ENCODE measurements at places on chromosomes 5 and 9.

GRCh38 chr5:38393636-38394035 is 135.3 kb downstream of the EGFLAM start:
- no peak for DNase-seq

DNA sequence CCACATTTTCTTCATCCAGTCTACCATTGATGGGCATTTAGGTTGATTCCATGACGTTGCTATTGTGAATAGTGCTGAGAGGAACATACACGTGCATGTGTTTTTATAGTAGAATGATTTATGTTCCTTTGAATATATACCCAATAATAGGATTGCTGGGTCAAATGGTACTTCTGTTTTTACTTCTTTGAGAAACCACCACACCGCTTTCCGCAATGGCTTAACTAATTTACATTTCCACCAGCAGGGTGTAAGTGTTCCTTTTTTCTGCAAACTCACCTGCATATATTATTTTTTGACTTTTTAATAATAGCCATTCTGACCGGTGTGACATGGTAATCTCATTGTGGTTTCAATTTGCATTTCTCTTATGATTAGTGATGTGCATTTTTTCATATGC is 82.2 kb upstream of the RFX3 start:
- DNase-seq, result no peak

DNA sequence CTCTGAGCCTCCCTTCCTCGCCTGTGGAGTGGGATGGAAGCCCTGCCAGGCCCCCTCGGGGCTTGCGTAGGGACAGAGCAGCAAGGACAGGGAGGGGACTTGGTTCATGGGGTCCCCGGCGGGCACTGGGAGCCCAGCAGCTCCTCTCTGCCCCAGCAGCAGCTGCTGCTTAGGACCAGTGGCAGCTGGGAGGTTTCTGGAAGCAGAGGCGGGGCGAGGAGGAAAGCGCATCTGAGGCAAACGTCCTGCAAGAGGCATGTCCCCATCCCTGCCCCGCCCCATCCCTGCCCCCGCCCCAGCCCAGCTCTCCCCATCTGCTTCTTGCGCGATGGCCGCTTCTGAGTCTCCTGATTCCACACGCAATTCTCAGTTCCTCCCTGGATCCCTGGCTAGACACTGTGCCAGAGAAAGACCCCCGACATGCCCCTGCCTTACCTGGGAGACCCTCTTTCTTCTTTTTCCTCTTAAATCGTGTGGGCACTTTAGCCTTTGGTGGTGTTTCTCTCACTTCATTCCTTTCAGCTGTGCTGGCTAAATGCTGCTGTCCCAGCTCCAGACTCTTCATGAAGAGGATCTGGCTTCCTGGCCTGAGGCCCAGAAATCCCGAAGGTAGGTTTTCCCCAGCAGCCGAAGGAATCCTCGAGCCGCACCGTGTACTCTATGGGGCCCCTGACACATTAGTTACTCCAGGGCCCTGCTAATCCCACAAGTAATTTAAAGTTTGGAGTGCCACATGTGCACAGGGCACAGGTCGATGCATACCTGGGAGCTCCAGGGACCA is 4.4 kb upstream of the OR2S2 start:
- no peak for DNase-seq

GRCh38 chr5:119373449-119373858 is 17.6 kb downstream of the TNFAIP8 start:
- no peak for DNase-seq

DNA sequence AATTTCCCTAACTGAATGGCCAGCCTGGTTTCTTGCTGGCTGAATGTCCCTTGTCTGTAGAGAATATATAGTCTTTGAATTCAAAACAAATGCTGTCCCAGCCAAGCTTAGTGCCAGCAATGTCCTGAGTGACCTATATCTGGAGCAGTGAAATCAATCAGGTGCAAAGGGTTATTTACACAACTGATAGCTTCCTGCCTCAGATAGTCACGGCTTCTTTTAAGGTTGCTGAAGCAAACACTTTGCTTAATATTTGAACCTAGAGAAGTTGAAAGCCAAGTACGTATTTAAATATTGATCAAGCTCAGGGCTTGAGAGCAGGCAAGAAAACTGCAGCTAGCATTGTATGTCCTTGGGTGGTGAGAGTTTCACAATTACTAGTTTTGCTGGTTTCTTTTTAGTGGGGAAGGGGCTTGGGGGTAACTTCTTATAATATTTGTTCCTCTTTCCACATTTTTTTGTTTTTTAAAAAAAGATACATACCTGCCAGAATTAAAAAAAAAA is 2.0 kb upstream of the ARHGEF28 start:
- DNase-seq, result no peak

DNA sequence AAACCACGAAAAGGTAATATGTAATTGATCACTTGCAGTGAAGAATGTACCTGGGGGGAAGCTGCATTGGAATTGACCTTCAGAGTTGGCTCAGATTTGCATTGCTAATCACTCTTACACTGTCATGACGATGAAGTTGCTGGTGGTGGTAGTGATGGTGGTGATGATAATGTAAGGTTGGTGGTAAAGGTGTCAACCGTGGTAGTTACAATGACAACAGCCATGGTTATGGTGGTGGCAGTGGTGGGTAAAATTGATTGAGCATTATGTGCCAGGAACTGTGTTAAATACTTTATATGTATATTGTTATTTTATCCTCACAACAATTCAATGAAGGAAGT is 282.4 kb downstream of the NR3C1 start:
- no peak for DNase-seq

- DNase-seq, result no peak
Observed at GRCh38 chr9:85027870-85028269, 358.3 kb downstream of the NTRK2 start.

DNA sequence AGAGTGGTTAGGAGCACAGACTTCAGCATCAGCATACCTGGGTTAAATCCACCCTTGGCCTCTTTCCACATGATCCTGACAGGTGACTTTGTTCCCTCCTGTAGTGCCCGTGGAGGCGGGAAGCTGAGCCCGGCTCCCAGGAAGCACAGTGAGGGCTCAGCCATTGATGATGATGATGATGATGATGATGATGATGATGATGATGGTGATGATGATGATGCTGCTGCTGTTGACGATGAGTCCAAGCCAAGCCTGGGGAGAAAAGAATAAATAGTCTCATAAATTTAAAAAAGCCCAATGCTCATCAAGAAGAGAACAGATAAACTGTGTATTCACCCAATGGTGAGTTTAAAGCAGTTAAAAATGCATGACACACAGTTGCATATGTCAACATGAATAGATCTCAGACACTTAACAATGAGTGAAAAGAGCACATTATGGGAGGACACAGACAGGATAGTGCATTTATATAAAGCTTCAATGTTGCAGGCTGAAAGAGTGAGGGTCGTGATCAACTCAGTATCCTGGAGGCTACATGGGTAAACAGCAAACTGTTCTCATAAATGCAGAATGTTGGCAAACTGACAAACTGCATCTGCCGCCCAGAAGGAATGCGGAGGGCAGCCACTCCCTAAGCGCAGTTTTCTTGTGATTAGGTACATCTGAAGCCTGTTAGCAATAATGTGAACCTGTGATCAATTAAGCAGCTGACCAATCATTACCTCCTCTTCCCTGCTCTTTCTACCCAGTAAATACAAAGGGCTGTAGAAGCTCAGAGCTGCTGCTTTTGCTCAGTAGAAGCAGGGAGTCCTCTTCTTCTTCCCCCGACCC is 11.7 kb upstream of the CFAP157 start:
- DNase-seq, result no peak

GRCh38 chr9:91474656-91475055 is 51.0 kb upstream of the NFIL3 start:
- no peak for DNase-seq

DNA sequence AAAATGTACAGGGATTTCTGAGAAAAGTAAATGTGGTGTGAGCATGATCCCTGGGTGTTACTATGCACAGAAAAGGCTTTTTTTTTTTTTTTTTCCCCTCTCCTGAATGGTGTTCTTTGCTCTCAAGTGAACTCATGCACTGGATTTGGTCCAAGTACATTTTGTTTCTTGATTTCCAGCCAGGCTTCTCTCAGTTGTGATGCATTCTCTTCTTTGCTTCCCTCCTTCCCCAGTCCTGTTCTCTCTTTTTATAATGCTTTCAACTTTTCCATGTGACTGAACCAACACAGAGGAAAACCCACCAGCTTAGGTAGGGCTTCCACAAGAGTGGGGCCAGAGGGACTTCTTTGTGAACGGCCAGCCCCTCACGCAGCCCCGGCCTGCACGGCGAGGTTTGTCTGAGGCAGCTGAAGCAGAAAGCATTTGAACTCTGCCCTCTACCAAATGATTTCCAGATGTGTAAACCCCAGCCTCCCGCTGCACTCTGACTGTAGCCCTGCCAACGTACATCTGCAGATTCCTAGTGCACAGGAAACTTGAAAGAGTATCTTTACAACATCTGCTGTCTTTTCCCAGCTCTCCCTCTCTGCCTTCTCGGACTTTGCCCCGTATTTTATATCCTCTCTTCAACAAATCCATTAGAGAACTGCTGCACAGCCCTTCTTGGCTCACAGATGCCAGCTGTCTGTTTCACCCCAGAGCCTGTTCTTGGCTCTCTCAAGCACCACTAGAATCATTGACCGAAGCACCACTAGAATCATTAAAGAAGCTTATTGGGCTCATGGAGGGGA is 71.8 kb upstream of the CD180 start:
- DNase-seq, result no peak

GRCh38 chr5:119083679-119084078 is 12.8 kb downstream of the DMXL1 start:
- DNase-seq, result no peak

GRCh38 chr9:134496413-134497282 is 145.0 kb upstream of the COL5A1 start:
- no peak for DNase-seq

DNA sequence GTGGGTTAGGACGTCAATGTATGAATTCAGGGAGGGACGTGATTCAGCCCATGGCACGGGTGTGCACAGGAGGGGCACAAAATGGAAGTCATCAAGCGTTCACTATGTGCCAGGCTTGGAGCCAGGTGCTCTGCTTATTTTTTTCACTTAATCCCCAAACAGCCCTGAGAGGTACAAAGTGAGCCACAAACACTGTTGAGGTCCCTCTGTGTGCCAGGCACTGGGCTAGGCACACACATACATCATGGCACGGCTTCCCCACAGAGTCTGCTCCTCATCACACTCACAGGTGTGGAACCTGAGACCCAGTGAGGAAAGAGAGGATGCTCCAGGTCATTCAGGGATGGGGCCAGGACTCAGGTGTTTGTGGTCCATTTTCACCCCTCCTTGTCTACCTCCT is 68.1 kb downstream of the GALNT12 start:
- no peak for DNase-seq

DNA sequence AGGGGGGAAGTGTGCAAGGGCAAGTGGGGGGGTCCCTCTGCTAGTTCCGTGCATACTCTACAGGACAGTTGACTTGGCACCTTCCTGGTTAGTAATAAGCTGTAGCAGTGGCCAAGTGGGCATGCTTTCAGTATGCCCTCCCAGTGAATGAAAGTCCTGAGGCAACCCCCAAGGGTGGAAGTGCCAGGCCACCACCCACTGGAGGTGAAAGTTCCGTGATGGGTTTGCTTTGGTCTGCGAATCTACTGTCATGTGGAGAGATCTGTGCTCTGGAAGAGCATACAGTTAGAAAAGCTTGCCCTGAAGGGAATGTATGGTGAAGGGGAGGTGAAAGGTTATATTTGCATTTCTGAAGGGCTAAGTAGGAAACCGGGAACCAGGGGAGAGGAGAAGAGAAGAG is 10.3 kb downstream of the FXN start:
- no peak for DNase-seq

DNA sequence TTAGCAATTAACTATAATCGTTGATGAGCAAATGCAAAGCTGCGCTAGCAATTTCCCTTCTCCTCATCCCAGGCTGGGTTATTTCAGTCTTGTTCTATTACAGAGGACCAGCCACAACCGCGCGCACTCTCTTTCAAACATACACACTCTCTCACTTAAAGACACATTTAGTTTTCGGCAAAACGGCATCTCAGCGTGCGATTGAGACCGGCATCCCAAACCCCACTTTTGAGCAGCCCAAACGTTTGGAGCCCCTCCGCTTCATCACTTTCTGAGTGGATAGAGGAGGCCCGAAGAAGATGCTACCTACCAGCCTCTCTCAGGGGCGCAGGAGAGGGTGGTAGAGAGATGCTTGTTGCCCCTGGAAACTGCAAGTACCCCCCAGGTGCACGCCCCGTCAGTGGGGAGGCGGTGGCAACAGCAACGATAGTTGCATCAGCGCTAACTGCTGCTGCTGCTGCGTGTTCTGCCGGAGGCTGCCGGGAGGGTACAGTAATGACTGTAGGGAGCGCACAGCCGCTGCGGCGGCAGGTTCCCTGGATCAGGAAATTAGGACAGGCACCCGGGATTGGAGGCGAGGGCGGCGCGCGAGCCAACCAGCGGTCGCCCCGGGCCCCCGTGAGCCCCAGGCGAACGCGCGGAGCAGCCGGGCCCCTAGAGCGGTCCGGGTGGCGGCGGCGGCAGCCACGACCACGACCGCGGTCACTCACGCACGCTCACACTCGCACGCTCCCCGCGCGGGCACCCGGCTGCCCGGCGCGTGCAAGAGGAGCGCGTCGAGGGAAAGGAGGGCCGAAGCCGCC is 467 bp upstream of the VLDLR start:
- peak; percentile 45 for DNase-seq

DNA sequence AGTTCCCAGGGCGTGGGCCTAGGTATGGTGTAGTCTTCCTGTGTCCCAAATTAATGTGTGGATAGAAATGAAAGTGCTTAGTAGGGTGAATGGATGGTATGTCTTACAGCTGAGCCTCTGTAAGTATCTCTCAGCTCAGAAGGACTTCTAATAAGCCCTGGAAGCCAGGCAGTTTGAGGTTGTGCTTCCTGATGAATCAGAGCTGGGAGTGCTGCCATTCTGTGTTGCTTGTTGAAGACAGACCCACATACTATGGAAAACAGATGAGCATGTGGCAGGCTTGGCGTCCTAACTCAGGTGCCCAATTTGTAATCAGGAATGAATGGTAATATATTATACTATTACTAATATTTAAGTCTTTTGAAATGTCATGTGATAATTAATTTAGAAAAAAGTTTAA is 69.8 kb downstream of the CMYA5 start:
- no peak for DNase-seq

DNA sequence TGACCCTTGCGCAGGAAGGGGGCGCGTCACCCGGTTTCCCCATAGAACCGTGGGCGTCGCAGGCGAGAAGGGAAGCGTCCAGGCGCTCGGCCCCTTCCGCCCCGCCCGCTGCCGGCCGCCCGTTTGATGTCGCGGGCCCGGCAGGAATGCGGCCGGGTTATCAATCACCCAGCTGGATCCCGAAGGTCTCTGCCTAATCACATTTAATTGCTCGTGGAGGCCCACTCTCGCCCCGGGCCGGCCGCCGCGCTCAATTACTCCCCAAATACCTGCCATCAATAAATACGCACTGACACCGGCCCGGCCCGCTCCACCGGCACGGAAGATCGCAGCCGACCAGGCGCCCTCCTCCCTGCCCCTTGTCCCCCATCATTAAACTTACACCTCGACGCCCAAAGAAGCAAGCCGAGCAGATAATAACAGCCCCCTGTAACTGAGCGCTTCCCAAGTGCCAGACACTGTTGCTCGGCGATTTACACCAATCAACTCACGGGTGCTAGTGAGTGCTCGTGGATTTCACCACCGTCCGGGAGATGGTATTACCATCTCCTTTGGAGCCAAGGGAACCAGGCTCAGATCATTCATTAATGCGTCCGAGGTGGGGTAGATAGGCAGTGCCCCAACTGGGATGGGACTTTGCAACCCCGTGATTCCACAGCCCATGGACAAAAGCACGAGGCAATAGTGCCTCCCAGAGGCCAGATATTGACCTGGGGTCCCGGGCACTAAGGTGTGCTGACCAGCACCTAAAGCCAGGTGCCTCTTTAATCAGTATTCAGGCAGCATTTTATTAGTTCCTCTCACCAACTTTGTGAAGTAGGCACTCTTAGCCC is 11.3 kb downstream of the MSX2 start:
- no peak for DNase-seq
